MV-4-11 (cell line): ENCODE measurements at places on chromosomes 5 and 9.
A peak's percentile ranks its signal among the peaks of the same experiment; 100 is the strongest.

- DNase-seq, result no peak
Observed at GRCh38 chr5:56908942-56909293, 478 bp upstream of the SETD9 start.

- no peak for DNase-seq
Observed at GRCh38 chr5:66742083-66742895, 146.1 kb downstream of the MAST4 start.

DNA sequence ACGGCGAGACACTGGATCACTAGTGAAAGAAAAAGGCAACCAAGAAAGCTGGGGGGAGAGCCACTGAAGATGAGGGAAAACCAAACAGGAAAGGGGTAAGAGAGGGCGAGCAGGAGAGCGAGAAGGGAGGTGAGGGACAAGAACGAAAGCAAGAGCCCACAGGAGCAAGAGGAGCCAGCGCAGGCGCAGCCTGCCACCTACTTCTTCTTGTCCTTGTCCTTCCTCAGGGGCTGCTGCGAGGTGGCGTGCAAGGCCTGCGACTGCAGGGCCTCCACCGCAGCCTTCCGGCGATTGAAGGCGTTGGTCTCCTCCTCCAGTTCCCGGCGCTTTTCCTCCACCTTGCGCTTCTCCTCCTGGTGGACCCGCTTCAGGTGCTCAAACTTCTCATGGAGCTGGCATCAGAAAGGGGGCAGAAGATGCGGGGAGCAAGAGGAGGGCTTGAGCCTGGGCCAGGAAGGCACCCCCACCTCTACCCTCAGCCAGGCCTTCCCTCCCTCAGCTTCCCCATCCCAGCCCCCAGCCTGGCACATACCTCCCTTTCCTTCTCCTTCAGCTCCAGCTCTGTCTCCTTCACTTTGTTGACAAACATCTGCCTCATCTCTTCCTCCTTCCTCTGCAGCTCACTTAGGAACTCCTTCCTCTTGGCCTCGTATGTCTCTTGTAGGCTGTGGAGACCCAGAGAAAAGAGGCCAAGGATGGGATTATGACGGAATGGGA, 13.5 kb downstream of the CCNI2 start:
- no peak for DNase-seq

DNA sequence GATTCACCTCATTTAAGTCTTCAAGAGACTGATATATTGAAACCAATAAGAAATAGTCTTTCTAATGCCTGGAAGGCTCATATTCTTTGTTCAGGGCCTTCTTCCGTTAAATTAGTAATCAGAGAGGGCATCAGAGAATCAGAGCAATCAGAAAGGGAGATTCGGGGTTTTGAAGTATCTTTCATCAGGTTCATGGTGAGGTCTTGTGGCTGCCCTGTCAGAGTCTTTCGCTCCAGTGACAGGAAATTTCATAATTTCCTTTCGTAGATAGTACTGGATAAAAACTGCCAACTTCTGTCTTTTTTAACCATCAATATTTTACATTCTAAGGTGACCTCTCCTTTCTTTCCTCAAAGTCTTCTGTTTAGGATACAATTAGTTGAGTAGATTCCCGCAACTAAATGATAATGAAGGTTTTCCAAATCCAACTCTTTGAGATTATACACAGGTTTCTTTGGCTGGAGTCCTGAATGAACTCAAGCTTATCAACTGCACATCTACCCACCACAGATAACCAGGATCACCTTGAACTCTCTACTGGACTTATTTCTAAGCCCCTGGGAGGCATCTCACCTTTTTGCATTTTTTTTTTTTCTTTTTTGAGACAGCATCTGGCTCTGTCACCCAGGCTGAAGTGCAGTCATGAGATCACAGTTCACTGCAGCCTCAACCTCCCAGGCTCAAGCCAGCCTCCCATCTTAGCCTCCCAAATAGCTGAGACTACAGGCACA, 5.5 kb downstream of the IL31RA start:
- DNase-seq, result peak; percentile 93

DNA sequence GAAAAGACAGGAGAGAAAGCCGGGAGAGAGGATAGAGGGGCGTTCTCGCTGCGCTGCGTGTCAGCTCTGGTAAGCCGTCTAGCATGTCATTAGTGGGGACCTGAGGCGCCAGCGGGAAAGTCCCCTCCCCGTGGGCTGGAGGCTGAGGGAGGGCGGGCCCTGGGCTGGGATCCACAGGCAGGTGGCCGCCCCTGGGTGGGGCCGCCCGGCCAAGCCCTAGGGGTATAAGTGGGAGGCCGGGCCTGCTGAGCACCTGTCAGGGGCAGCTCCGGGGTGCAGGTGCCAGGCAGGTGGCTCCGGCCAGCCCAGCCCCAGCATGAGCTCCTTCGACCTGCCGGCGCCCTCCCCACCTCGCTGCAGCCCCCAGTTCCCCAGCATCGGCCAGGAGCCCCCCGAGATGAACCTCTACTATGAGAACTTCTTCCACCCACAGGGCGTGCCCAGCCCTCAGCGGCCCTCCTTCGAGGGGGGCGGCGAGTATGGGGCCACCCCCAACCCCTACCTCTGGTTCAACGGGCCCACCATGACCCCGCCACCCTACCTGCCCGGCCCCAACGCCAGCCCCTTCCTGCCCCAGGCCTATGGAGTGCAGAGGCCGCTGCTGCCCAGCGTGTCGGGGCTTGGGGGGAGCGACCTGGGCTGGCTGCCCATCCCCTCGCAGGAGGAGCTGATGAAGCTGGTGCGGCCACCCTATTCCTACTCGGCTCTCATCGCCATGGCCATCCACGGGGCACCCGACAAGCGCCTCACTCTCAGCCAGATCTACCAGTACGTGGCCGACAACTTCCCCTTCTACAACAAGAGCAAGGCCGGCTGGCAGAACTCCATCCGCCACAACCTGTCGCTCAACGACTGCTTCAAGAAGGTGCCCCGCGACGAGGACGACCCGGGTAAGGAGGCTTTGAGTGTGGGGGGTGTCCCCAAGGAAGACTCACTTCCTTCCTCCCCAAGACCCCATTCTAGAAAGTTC, at the start of gene FOXI1:
Gene FOXI1, plus strand, starts transcription at position 256 of the 970 bp plus-strand sequence. Its CDS starts 61 bp downstream, at position 317.
- DNase-seq, result peak; percentile 32

DNA sequence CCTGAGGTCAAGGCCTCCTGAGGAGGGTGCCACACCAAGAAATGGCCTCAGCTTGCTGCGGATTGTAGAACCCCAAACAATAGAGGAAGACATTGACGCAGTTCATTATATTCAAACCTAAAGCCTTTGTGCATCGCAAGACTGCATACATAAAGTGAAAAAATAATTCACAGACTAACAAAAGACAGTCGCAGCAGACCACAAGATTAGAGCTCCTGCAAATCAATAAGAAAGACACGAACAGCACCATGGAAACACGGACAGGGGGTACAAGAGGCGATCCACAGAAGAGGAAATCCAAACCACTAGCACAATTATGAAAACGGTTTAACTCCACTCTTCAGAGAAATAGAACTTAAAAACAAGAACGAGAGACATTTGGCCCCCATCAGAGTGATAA, 10.0 kb upstream of the TCOF1 start:
- DNase-seq, result peak; percentile 40

DNA sequence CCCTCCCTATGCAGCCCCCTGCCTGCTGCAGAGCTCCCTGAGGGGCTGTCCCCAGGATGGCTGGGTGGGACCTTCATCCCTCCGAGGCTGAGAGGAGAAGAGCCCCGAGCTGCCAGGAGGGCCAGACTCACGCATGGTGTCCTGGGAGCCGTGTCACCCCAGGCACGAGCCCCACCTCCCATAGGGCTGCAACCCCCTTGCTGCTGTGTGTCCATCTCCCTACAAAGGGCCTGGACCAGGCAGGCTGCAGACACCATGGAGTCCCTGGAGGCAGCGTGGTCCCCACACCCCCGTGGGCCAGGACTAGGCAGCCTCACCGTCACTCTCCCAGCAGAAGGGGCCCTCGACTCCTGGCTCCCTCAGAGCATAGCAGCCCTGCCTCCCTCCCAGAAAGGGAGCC, 11.2 kb upstream of the SEC16A start:
- no peak for DNase-seq

DNA sequence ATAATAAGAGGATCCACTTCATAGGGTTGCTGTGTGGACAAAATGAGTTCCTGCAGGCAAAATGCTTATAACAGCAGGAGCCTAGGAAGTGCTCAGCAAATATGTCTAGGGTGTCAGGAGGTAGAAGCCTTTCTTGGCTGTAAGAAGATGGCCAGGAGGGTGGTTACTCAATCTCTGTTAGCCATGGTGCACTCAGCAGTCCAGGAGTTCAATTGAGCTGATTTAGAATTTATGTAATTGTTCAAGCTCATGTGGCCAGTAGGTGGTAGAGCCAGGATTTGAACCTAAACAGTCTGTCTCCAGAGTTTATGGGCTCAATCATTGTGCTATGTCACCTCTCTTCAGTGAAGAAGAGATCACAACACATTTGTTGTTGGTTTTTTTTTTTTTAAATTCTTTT, 381.2 kb downstream of the KIF4B start:
- DNase-seq, result no peak

DNA sequence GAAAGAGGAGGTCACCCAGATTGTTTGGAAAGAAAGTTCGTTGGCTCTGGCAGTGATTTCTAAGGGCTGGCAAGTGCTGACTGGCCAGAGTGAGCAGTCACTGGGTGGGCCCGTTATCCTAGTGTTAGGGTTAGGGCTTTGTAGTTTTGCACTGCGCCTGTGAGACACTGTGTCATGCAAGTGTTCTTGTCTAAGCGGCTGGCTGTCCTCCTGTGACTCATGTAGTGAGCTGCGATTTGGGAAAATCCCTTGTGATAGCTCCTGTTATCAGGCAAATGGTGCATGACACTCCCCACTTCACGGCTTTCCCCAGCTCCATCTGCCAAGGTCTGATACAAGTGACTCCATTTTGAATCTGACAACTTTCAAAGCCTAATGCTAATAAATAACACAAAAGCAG, 526.0 kb upstream of the ADAMTS16 start:
- DNase-seq, result no peak

DNA sequence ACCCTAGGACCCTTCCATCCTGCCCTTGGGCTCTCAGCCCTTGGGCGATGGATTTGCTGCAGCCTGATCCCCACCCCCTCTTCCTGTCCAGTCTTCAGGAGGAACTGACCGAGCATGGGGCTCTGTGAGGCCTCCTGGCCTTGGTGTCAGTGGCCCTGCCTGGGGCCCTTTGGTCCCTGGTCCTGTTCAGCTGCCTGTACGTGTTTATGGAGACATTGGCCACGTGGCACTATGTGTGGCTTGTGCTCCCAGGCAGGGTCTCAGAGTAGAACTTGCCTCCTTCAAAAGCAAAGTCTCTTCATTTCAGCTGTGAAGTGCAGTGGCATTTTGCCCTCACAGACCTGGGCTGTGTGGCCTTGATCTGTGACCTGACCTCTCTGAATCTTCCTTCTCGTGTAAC, 11.1 kb downstream of the FCN2 start:
- DNase-seq, result no peak

DNA sequence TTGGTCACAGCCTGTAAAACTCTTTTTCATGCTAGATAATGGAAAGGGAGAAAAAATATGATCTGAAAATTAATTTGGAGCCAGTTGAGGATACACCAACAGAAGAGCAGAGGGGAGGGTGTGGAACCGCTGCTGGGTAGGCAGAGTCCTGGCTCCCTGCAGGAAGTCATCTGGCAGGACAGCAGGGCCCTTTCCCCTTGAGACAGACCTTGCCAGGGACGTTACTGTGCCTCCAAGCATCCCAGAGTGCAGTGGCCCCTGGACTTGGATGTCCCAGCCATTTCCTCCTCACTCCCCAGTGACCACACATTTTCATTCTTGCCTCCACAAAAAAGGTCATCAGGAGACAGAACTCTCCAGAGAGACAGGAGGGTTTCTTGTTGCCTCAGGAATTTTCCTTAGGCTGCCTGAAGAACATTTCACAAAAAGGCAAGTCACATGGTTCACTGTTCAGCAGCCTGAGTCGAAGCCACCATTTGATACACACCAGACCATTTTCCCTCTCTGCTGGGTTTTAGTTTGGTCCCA, 5.9 kb downstream of the TRPM3 start:
- no peak for DNase-seq

GRCh38 chr9:32841314-32841713, 58.0 kb downstream of the TMEM215 start:
- DNase-seq, result no peak

DNA sequence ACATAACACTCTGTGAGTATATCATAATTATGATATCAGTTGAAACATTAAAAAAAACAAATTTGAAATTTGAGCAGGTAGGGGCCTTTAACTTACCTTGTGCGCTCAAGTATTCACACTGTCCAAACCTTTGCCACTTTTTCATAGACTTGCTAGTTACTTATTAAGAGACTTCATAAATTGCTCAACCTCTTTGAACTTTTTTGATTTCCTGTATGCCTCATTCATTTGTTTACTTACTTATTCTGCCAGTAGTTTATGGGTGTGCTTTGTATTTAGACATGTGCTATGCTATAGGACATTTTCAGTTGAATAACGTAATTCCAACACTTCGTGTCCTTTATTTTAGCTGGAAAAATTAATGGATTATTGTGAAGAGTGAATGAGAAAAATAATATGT, 204.8 kb downstream of the HCN1 start:
- no peak for DNase-seq

- DNase-seq, result peak; percentile 47
Observed at GRCh38 chr9:111752455-111752854, 42.3 kb downstream of the SHOC1 start.

DNA sequence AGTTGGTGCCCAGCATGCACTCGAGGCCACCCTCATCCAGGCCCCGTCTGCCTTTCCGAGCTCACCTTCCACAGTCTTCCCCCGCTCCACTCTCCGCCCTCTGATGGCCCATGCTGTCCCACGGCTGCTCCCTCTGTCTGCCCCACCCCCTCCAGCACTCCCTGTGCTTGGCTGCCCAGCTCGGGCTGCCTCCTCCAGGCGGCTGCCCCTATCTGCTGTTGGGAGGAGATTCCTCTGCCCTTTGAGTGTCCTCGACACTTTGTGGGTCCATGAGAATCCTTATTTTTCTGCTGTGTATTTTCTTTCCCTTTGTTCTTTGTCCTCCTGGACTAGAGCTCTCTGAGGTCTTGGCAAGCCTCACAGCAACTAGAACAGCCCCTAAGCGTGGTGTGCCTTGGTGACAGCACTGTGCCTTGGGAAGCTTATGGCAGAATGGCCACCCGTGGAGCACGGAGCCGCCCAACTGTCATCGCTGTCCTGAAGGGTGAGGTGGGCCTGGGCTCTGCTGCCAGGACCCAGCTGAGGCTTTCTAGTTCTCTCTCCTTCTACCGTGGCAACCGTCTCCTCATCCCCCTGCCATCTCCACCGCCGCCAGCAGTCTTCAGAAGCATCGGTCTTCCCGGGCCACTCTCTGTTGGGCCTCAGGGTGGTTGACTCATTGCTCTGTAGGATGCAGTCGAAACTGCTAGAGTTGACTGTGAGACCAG, 5.2 kb downstream of the NTMT1 start:
- peak; percentile 57 for DNase-seq

DNA sequence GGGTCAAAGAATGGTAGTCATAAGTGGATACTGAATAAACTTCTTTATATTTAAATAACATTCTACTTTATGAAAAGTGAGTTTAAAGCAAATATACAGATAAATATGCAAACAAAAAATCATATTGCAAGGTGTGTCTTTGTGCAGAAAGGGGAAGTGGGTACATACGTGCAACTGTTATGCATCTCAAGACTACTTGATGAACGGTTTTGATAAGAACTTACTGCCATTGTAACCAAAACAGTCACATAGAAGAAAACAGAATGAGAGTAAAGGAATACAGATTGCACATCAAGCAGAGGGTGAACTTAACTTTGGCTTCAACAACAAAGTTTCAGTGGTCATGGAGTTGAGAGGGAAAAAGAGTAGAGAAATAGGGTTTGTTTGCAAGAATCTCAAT, 9.9 kb downstream of the CAMK4 start:
- DNase-seq, result no peak
